ENCODE measurements at places on chromosomes 1 and 21. TPM values are rescaled to one million over a fixed set of nuclear protein-coding genes. Genes with fewer than 3 reads are reported as not detected.

DNA sequence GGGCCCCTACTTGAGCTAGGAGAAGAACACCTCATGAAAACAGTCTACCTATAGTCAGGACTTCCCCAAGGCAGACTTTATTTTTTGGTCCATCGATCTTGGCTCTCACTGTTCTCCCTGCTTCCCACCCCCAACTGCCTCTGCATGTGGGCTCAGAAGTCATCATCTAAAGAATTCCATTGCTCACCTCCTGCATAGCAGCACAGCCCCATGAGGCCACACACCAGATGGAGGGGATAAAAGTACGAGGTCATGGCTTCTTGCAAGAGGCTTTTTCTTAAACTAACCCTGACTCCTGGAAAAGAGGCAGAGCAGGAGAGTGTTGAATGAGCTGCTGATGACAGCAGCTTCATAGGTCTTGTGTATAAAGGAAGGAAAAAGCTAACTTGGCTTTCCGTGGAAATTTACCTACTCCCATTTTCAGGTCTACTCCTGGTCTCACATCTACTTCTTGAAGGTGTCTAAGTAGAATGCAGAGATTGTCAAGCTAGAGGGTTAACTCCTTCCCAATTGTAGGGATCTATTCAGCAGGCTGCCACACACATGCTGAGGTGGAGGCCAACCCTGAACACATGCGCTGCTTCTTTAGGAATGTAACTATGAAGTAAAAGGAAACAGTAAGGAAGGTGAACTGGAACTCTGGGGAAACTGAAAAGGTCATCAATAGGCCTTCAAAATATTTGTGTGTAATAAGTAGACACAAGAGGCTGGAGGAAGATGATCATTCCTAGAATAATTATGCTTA lies 18.7 kb downstream of the WNT2B start:
- H3K4me1 ChIP-seq, result no peaks in the 10 kb centered on the region
- no peak for DNase-seq
- no peaks in the 10 kb centered on the region for H3K27me3 ChIP-seq
- no peak overlapping the region for H3K27ac ChIP-seq
- H3K36me3 ChIP-seq, result no peaks in the 10 kb centered on the region

DNA sequence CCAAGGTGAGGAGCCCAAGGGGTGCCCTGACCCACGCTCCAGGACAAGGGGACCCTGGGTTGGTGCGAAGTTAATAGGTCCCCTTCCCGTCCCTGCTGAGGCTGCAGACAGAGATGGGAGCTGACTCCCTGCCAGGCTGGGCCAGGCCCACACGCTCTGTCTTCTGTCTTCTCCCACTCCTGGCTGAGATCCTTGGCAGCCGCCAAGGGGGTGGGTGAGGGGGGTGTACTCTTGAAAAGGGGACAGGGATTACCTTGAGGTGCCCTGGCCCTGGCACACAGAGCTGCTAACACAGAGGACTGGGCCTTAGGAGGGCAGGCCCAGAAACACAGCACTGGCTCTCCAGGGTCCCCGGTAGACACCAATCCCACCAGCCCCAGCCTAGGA lies 11.0 kb upstream of the CTRC start:
- H3K27ac ChIP-seq, result peak overlapping the region; percentile 85
- DNase-seq, result no peak
- H3K27me3 ChIP-seq, result no peaks in the 10 kb centered on the region
- H3K4me3 ChIP-seq, result peak overlapping the region; percentile 0
- peaks cover 44% of the 10 kb centered on the region for H3K4me1 ChIP-seq

DNA sequence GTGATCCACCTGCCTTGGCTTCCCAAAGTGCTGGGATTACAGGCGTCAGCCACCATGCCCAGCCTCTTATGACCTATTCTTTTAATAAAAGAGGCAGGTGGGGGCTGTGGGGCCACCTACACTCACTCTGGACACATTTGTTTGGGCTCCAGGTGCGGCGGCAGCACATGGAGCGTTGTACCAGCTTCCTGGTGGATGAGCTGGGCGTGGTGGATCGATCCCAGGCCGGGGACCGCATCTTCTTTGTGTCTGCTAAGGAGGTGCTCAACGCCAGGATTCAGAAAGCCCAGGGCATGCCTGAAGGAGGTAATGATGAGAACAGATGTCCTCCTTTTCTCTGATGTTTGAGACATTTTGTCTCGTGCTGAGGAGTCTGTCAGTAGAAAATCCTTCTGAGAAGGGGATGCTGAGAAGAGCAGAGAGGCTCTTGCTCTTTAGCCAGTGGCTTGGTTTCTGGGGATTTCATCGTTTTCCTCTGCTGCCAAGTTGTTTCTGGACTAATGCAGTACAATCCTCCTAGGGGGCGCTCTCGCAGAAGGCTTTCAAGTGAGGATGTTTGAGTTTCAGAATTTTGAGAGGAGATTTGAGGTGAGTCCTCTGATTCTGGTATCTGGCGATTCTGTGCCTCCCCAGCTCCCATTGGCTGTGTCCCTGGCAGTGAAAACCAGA lies 17.9 kb upstream of the MIIP start:
- DNase-seq, result peak; percentile 48
- no peak overlapping the region for H3K27ac ChIP-seq
- peaks cover 100% of the 10 kb centered on the region for H3K36me3 ChIP-seq
- no peak overlapping the region for H3K4me3 ChIP-seq

DNA sequence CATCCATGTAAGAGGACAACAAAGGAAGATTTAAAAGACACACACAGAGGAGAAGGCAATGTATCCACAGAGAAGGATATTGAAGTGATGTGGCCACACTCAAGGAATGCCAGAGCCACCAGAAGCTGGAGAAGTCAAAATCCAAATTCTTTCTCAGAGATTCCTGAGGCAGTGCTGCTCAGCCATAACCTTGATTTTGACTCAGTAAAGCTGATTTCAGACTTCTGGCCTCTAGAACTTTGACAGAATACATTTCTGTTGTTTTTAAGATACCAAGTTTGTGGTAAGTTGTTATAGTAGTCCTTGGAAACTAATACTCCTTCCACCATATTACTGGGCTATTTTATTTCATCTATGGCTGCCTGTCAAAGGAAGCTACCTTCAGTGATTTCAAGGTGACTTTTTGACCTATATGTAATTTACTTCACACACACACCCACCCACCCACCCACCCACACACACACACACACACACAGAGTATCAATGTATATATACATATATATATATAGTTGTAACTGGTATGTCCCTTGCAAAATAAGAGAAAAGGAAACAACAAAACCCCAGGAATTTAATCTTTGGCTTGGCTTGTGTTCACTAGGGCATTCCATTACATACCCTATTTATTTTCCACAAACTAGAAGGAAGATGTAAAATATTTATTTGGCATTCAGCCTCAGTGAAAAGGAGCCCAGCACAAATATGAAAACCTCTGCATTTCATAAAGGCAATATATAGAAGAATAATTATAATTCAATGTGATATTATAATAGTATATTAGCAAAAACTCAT lies 142.1 kb upstream of the PTGFR start:
- DNase-seq, result no peak
- no peak overlapping the region for H3K4me3 ChIP-seq
- no peak overlapping the region for H3K27ac ChIP-seq
- no peaks in the 10 kb centered on the region for H3K4me1 ChIP-seq
- H3K36me3 ChIP-seq, result no peaks in the 10 kb centered on the region

DNA sequence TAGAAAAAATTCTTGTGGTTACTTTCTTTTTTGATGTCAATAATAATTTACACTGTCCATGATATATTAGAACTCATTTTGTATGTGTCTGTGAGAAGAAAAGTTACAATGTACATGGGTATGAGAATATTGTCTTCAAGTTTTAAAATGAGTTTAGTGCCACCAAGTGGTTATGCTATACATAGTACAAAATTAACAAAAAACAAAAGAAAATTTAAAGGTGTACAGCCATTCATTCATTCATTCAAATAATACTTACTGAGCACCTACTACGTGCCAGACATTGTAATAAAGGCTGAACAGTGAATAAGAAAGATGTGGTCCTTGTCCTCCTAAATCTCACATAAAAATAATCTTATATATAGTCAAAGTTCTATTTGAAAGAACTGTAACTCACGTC lies 27.7 kb downstream of the UCHL5 start:
- no peak overlapping the region for H3K27ac ChIP-seq
- H3K27me3 ChIP-seq, result no peaks in the 10 kb centered on the region
- peaks cover 11% of the 10 kb centered on the region for H3K4me1 ChIP-seq
- peak; percentile 14 for DNase-seq
- H3K36me3 ChIP-seq, result peaks cover 30% of the 10 kb centered on the region

DNA sequence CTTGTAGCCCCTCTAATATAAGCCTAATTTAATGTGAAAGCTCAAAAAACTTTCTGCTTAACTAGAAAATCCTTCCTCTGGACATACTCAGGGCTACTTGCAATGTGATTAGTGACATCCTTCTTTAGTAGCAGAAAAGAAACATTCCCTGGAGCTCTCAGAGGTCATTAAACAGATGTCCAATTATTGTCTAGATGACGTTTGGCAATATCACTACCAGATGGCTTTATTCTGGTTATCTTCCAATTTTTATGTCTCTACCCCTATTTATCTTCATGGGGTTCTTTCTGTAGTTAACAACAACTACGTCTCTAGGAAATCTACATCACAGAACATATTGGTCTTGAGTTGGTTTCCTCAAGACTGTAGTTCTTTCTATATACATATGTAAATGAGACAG lies 44.2 kb downstream of the CTH start:
- H3K4me3 ChIP-seq, result no peak overlapping the region
- no peaks in the 10 kb centered on the region for H3K4me1 ChIP-seq
- DNase-seq, result no peak
- H3K36me3 ChIP-seq, result no peaks in the 10 kb centered on the region
- no peak overlapping the region for H3K27ac ChIP-seq
- H3K27me3 ChIP-seq, result no peaks in the 10 kb centered on the region

DNA sequence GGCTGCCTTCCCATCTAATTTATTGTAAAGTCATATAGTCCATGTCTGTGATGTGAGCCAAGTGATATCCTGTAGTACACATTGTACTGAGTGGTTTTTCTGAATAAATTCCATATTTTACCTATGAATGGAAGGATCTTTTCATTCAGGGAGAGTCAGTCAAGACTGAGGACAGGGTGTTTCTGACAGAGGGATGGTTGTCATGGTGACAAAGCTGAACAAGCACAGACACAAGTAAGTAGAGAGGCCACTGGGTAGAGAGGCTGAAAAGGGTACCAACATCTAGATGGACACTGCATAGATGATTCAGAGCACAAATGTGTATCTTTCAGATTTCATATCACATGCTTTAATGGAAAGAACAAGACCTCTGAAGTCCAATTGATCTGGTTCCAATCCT lies 22.6 kb upstream of the IL20 start:
- H3K27me3 ChIP-seq, result no peaks in the 10 kb centered on the region
- no peak for DNase-seq
- no peak overlapping the region for H3K4me3 ChIP-seq
- no peak overlapping the region for H3K27ac ChIP-seq
- H3K36me3 ChIP-seq, result no peaks in the 10 kb centered on the region

- no peak overlapping the region for H3K4me3 ChIP-seq
- no peaks in the 10 kb centered on the region for H3K36me3 ChIP-seq
- no peak for DNase-seq
- peaks cover 28% of the 10 kb centered on the region for H3K4me1 ChIP-seq
- H3K27ac ChIP-seq, result no peak overlapping the region
Observed at GRCh38 chr1:108826081-108826635, 30.7 kb downstream of the AKNAD1 start.

DNA sequence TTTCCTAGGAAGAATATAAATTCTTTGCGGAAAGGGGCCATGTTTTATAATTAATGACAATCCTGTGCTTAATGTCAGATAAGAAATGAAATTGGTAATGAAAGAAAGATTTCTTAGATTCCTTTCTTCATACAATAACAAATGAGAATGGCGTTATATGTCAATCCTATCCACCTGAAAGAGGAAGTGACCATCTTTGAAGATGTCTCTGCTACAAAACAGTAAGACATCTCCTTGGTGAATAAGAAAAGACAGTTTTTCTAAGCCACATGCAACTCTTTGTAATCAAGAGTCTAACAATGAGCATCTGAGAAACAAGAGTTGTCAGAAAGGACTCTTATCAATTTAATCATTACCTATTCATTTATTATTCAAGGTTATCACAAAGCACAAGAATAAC lies 286.0 kb downstream of the VAV3 start:
- no peak overlapping the region for H3K4me3 ChIP-seq
- no peaks in the 10 kb centered on the region for H3K27me3 ChIP-seq
- no peaks in the 10 kb centered on the region for H3K36me3 ChIP-seq
- H3K4me1 ChIP-seq, result no peaks in the 10 kb centered on the region
- H3K27ac ChIP-seq, result no peak overlapping the region

- H3K27me3 ChIP-seq, result no peaks in the 10 kb centered on the region
- no peak overlapping the region for H3K27ac ChIP-seq
- no peaks in the 10 kb centered on the region for H3K4me1 ChIP-seq
- H3K36me3 ChIP-seq, result no peaks in the 10 kb centered on the region
- no peak for DNase-seq
Observed at GRCh38 chr1:239457491-239458143, 71.2 kb downstream of the CHRM3 start.

- no peaks in the 10 kb centered on the region for H3K4me1 ChIP-seq
- no peak overlapping the region for H3K4me3 ChIP-seq
- H3K27me3 ChIP-seq, result no peaks in the 10 kb centered on the region
- no peak for DNase-seq
Observed at GRCh38 chr21:27426196-27426595, 459.3 kb upstream of the ADAMTS5 start.

The RSRP1 gene
- total RNA-seq, result 95.8 TPM

The CELA2A gene
- total RNA-seq, result 0.55 TPM

The ELOA gene
- 7.2 TPM for total RNA-seq

The LENEP gene
- 11.6 TPM for total RNA-seq

The PYHIN1 gene
- total RNA-seq, result 3.7 TPM

The TMEM125 gene
- 41.9 TPM for total RNA-seq

The PRKAB2 gene
- total RNA-seq, result 12.9 TPM

The HSPA13 gene
- 47.7 TPM for total RNA-seq

The CELA2B gene
- total RNA-seq, result not detected

The CASZ1 gene
- total RNA-seq, result 66.5 TPM

The HCRTR1 gene
- not detected for total RNA-seq
